ENCODE measurements at places on chromosomes 1 and 21.

DNA sequence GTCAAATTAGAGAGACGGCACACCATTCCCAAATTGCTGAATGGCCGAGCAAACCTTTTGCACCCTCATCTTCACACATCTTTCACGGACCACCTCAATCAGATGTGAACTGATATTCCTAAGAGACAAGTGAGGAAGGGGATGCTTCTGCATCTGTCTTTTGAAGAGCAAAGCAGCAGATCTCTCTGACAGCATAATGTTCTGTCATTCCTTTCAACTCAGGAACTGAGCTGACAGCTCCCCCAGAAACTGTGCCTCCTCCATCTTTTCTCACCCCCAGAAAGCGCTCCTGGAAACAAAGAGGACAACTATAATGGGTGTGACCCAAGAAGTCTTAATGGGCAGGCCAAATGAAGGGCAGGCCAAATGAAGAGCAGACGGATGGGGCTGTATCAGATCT is 256.4 kb downstream of the C1orf94 start:
- H3K27ac ChIP-seq, result no peak overlapping the region
- H3K36me3 ChIP-seq, result no peaks in the 10 kb centered on the region
- H3K27me3 ChIP-seq, result peaks cover under 1% of the 10 kb centered on the region
- no peak for DNase-seq

GRCh38 chr21:45975020-45975666 is 6.4 kb upstream of the COL6A1 start:
- DNase-seq, result no peak
- peaks cover 29% of the 10 kb centered on the region for H3K4me1 ChIP-seq
- peaks cover 80% of the 10 kb centered on the region for H3K27me3 ChIP-seq
- no peaks in the 10 kb centered on the region for H3K36me3 ChIP-seq
- H3K27ac ChIP-seq, result no peak overlapping the region

GRCh38 chr1:167132301-167133010 is 38.6 kb downstream of the STYXL2 start:
- peaks cover 27% of the 10 kb centered on the region for H3K27me3 ChIP-seq
- H3K36me3 ChIP-seq, result no peaks in the 10 kb centered on the region
- H3K27ac ChIP-seq, result no peak overlapping the region
- H3K4me1 ChIP-seq, result peaks cover 12% of the 10 kb centered on the region
- DNase-seq, result no peak

GRCh38 chr1:119367432-119368124 is 1.0 kb upstream of the HAO2 start:
- H3K4me1 ChIP-seq, result no peaks in the 10 kb centered on the region
- DNase-seq, result no peak
- peaks cover 13% of the 10 kb centered on the region for H3K27me3 ChIP-seq
- H3K4me3 ChIP-seq, result no peak overlapping the region
- no peaks in the 10 kb centered on the region for H3K36me3 ChIP-seq
- H3K27ac ChIP-seq, result no peak overlapping the region

DNA sequence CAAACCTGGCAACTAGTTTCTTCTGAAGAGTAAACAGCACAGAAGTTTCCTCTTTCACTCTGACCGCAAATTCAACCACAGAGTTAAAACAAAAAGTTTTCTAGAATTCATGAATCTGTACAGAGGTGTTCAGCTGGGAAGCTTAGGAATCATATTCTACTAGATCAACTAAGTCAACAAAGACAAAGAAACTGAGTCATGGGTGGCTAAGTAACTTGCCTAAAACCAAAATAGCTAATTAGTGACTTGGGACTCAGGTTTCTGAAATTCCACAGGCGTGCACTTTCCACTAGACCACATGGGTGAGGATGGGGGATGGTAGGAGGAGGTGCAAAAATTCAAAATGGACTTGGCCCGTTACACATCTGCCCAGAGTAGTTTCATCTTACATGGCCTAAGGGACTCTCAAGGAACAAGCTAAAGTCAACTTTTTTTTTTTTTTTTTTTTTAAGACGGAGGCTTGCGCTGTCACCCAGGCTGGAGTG is 25.8 kb downstream of the PTPN14 start:
- H3K27me3 ChIP-seq, result peaks cover 6% of the 10 kb centered on the region
- no peaks in the 10 kb centered on the region for H3K4me1 ChIP-seq
- no peak overlapping the region for H3K27ac ChIP-seq
- H3K36me3 ChIP-seq, result no peaks in the 10 kb centered on the region
- DNase-seq, result no peak

DNA sequence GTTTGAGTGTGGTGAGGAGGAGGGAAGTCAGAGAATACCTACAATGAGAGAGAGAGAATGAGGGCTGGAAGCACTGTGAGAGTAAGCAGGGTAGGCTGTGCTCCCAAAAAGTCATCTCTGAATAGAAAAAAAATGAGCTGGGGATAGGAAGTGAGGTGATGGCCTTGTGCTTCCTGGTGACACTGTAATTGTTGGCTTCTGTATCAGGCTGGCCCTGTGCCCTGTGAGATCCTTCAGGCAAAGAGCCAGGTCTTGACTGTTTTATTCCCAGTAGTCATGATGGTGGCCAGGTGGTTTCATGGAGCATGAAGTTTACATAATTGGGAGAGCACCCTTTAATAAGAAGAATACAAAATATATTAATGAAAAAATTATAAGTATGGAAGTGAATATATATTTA is 20.4 kb upstream of the SPATA6 start:
- no peak overlapping the region for H3K27ac ChIP-seq
- H3K36me3 ChIP-seq, result no peaks in the 10 kb centered on the region
